ENCODE measurements at places on chromosomes 1 and 21.
A peak's percentile ranks its signal among the peaks of the same experiment; 100 is the strongest.

GRCh38 chr1:175217721-175218531, 25.4 kb upstream of the KIAA0040 start:
- DNase-seq = no peak

- DNase-seq = no peak
Measured at GRCh38 chr21:15063081-15063813, 1.6 kb downstream of the NRIP1 start.

- DNase-seq = no peak
Measured at GRCh38 chr1:247209396-247209795, 37.6 kb upstream of the ZNF124 start.

GRCh38 chr1:245942856-245943255, 564.2 kb downstream of the SMYD3 start:
- DNase-seq = no peak

GRCh38 chr1:151416231-151416630, 16.9 kb downstream of the PSMB4 start:
- DNase-seq = no peak

DNA sequence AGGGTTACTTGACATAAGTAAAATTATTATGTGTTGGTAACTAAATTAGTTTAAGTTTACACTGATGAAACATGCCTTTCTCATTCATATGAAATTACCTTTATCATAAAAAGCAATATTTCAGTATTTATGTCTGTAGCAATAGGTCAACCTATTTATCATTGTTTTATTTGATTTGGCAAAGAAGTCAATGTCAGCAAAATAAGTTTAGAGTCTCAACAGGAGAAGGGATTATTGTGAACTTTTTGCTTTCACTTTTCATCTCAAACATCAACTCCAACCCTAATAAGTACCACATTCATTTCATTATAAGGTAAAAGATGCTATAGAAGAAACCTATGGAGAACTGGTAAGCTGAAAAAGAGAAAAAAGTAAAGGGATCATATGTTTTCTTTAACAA, 1015.4 kb upstream of the ADGRL4 start:
- no peak for DNase-seq

DNA sequence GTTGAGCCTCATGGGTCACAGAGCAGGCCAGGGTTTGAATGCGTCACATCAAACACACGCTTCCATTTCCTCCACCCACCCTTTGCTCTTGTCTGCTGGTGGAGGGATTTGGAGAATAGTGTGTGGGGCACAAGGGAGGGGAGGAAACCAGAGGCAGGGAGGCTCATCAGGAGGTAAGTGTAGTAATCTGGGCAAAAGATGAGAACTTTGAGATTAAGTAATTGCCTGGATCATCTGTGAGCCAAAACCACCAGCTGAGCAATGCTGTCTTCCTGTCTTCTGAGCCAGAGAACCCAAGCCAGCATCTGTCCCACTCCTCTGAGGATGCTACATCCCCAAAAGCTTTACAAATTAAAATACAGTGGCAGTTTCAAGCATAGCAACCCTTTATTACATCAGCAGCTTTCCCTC, 45.2 kb downstream of the C8B start:
- no peak for DNase-seq

GRCh38 chr1:58585581-58586151, 8.6 kb upstream of the TACSTD2 start:
- DNase-seq = no peak

- DNase-seq = no peak
Measured at GRCh38 chr1:29396438-29397255, 160.3 kb downstream of the PTPRU start.

DNA sequence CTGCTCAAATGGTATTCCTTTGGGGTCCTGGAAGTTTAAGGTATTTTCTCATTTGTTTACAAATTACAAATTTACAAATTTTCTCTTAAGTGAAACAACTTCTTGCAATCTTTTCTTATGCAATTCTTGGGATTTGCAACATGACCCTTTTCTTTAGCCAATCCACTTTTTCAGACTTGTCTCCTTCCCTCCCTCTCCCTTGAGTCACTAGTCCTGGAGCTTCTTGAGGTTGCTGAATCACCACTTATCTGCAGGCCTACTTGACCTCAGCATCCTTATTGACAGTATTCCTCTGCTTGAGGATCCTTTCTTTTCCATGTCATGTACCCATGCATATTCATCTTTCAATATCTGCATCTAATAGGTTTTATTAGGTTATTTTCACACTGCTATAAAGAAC, 302.8 kb upstream of the ADAMTS5 start:
- DNase-seq = no peak

DNA sequence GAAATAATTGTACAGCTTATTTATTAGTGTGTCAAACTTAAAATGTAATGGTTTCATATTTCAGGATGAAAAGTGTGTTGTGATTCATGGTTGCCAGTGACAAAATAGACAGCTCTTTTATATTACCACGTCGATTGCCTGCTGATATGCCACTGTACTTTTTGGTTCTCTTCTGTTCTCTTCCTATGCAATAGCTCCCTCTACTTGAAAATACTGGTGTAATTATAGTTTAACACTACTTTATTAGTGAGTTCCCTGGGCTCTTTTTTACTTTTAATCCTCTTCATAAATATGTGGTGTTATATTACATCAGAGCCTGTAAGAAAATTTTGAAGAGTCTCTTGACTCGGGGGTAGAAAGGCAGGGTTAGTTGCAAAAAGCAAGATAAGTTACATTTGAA, 111.3 kb downstream of the PATJ start:
- DNase-seq = no peak

DNA sequence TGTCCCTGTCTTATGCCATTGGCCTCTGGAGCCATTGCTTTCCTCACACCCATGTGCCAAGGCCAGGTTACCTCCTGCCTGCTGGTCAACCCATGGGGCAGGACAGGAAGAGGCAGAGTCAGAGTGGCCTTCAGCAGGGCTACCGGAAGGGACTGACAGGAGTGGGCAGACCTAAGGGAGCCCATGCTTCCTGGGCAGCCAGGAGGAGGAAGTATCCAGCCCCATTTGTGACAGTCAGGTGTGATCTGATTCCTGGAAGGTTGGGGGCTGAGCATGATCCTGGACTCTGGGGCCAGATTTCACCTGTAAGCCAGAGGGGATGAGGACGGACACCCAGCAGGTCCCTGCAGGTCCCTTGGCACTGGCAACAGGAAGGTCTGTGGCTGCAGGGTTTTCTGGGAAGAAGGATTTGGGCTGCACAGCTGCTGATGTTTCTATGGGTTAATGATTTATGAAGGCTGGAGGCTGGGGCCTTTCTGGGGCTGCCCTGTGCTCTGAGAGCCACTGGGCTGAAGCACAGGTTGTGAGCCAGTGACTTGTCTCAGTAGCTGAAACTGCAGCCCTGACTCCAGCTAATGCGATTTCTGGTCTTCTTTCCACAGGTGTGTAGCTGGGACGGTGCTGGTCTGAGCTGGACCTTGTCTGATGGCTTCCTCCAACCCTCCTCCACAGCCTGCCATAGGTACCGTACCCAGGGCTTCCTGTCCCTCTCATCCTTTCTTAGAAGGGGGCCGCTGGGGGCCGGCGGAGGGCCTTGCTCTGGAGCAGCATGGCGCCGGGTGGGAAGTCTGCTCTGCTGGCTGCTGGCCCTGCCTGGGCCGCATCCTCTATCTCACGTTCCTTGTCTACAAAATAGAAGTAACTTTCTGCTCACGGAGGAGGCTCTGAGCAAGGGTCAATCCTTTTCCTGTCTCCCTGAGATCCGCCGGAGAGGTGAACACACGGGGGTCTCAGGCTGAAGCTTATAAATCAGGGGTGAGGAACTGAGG, 40.7 kb downstream of the ARHGEF10L start:
- no peak for DNase-seq

DNA sequence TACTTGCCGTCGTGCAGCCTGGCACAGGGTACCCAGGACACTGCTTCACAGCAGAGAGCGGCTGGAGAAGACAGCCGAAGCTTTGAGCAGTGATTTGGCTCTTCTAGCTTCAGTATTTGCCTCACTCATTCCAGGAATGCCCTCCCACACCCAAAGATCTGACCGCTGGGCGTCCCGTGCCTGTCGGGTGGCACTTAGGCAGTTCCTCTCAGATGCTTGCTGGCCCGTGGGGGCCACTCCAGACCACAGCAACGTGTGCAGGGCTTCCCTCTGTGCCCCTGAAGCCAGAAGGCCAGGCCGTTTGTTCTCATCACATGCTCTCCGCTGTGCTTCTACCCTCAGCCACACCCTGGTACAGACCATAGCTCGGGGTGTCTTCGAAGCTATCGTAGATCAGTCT, 17.0 kb downstream of the RRP1B start:
- DNase-seq = no peak

- DNase-seq = peak; percentile 32
Measured at GRCh38 chr1:19640363-19641316, 3.5 kb upstream of the NBL1 start.

DNA sequence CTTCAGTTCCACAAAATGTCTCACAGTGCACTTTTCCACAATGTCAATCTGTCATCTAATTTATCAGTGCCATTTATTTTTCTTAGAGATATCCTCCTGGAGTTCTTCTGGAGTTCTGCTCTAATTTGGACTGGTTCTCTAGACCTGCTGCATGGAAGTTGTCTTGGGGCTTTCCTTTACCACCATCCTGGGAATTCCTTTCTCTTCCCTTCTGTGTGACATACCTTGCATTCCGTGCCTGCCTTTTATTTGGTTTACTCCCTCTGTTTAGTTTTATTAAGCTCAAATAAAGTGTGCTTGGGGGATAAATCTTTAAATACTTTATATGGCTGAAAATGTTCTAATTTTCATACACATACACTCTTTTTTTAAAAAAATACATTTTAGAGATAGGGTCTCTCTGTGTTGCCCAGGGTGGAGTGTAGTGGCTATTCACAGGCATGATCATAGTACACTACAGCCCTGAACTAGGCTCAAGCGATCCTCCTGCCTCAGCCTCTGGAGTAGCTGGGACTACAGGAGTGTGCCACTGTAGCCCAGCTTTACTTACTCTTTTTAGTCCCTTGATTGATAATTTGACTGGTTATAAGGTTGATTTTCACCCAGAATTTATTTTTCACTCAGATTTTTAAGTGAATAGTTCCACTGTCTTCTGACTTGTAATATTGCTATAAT, 14.4 kb downstream of the MTF2 start:
- DNase-seq = no peak

DNA sequence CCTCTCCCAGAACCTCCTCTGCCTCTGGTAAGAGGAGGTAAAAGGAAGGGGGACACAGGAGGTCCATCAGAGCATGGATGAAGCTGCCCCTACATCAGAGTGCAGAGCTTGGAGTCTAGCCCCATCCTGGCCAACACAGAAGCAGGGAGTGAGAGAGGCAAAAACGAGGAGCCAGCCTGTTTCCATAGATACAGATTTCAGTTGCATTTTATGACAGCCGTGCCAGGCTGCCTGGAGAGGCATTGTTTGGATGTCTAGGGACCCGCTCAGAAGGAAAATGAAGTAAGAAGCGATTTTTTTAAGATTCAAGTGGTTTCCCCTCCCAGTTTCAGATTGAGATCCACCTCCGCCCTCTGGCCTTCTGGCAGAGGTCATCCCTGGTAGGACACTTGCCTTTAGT, 11.5 kb upstream of the GJA8 start:
- no peak for DNase-seq

DNA sequence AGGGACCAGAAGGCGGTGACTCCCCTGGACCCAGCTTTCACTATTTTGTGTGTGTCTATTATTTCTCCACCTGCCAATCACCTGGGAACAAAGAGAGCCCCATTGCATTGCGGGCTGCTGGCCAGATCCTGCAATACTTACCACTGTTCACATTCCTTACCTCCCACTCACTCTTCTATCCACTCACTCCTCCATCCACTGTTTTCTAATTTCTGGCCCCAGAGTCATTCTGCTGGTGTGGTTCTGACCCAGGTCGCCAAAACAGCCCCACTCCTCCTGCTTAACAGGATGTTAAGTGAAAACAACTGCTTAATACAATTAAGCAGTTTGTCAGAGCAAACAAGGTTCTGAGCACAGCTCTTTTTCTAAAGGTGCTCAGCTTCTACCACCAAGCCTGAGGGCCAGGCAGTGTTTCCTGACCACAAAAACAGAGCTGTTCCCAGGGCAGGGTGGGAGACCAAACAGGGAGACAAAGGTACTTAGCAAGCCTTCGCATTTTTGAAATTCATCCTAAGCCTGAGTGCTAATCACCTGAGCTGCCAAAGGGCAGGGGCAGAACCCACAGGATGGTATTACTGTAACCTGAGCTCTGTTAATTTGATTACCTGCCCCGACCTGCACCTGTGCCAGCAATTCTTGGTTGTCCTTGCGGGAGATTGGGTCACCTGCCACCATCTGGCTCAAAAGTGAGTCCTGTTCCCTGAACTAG, 38.5 kb upstream of the EFCAB14 start:
- no peak for DNase-seq

- DNase-seq = peak; percentile 74
Measured at GRCh38 chr1:228101994-228102790, 933 bp downstream of the C1orf35 start.

DNA sequence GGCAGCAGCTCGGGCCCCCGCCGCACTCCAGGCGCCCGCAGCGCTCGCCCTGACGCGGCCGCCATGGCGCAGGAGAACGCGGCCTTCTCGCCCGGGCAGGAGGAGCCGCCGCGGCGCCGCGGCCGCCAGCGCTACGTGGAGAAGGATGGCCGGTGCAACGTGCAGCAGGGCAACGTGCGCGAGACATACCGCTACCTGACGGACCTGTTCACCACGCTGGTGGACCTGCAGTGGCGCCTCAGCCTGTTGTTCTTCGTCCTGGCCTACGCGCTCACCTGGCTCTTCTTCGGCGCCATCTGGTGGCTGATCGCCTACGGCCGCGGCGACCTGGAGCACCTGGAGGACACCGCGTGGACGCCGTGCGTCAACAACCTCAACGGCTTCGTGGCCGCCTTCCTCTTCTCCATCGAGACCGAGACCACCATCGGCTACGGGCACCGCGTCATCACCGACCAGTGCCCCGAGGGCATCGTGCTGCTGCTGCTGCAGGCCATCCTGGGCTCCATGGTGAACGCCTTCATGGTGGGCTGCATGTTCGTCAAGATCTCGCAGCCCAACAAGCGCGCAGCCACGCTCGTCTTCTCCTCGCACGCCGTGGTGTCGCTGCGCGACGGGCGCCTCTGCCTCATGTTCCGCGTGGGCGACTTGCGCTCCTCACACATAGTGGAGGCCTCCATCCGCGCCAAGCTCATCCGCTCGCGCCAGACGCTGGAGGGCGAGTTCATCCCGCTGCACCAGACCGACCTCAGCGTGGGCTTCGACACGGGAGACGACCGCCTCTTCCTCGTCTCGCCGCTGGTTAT, 2.8 kb downstream of the KCNJ9 start:
- peak; percentile 77 for DNase-seq

GRCh38 chr21:42453224-42453985, 42.6 kb downstream of the RSPH1 start:
- peak; percentile 25 for DNase-seq

GRCh38 chr1:196193896-196194559, 414.2 kb downstream of the KCNT2 start:
- no peak for DNase-seq

GRCh38 chr1:184112176-184112948, 60.8 kb downstream of the TSEN15 start:
- no peak for DNase-seq

Data from nephron progenitor cell (in vitro differentiated cells).